Hepatocyte (in vitro differentiated cells): ENCODE measurements at places on chromosomes 11 and 22. TPM values are rescaled to one million over a fixed set of nuclear protein-coding genes. Genes with fewer than 3 reads are reported as not detected.

- peaks cover 15% of the 10 kb centered on the region for H3K4me1 ChIP-seq
- no peak overlapping the region for H3K27ac ChIP-seq
- no peaks in the 10 kb centered on the region for H3K27me3 ChIP-seq
- no peaks in the 10 kb centered on the region for H3K36me3 ChIP-seq
Observed at GRCh38 chr11:83659466-83659865, 373.3 kb upstream of the CCDC90B start.

GRCh38 chr11:61357233-61357893 lies 4.3 kb downstream of the CYB561A3 start:
- no peaks in the 10 kb centered on the region for H3K36me3 ChIP-seq
- no peak overlapping the region for H3K4me3 ChIP-seq
- no peak for DNase-seq
- no peaks in the 10 kb centered on the region for H3K27me3 ChIP-seq
- H3K27ac ChIP-seq: no peak overlapping the region

DNA sequence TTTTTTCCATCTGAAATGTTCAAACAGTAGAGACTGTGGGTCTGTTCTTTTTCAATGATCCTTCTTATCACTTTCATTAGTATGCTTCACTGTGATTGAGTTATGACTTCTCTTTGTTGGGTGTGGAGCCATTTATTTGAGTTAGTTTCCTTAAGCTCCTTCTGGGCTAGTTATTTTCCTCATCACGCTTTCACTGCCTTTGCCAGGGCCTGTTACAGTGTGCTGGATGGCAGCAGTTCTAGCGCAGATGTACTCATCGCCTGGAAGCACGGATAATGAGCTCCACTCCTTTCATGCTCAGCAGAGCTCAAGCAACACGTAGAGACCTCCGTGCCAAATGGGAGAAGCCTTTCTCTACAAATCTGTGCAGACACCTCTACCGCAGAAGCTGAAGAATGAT lies 7.0 kb upstream of the ARHGAP42 start:
- H3K4me1 ChIP-seq: no peaks in the 10 kb centered on the region
- H3K4me3 ChIP-seq: no peak overlapping the region
- no peaks in the 10 kb centered on the region for H3K36me3 ChIP-seq
- no peaks in the 10 kb centered on the region for H3K27me3 ChIP-seq
- no peak overlapping the region for H3K27ac ChIP-seq
- DNase-seq: no peak

DNA sequence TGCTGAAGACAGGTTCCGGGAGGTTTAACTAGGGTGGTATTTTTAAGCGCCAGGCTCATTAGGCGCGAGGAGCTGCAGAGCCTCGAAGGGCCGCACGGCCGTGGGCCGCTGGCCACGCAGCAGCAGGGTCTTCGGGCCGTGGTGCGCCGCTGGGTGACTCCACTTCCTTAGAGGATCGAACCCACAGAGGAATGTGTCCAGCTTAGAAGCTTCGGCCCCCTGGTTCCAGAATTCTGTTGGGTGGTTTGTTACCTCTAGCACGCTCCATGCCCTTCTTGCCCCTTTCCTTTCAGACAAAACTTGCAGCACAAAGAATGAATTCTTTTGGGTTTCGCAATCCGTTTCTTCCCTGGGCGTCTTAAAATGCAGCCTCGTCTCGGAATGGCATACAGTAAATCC lies 773 bp upstream of the PATL1 start:
- no peak for DNase-seq
- H3K27ac ChIP-seq: peak overlapping the region; percentile 92
- no peaks in the 10 kb centered on the region for H3K36me3 ChIP-seq
- peaks cover 20% of the 10 kb centered on the region for H3K4me1 ChIP-seq

GRCh38 chr11:64132982-64133705 lies 32.8 kb downstream of the MACROD1 start:
- DNase-seq: no peak
- no peak overlapping the region for H3K4me3 ChIP-seq
- H3K36me3 ChIP-seq: no peaks in the 10 kb centered on the region
- no peak overlapping the region for H3K27ac ChIP-seq
- no peaks in the 10 kb centered on the region for H3K27me3 ChIP-seq
- peaks cover 36% of the 10 kb centered on the region for H3K4me1 ChIP-seq

DNA sequence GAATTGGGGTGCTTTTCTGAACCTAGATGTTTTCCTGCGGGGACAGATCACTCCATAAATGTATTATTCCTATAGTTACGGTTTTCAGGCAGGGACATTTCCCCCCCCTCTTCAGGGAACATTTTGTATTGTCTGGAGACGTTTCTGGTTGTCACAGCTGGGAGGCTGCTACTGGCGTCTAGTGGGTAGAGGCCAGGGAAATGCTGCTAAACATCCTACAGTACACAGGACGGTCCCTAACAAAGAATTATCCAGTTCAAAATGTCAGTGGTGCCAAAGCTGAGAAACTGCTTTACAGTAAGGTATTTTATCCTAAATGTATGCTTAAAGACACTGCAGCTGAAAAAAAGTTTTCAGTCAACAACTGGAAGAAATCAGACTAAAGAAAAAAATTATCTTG lies 19.4 kb downstream of the PIWIL4 start:
- no peak for DNase-seq
- peaks cover 11% of the 10 kb centered on the region for H3K4me1 ChIP-seq
- H3K27ac ChIP-seq: peak overlapping the region; percentile 53
- no peaks in the 10 kb centered on the region for H3K27me3 ChIP-seq
- no peak overlapping the region for H3K4me3 ChIP-seq

DNA sequence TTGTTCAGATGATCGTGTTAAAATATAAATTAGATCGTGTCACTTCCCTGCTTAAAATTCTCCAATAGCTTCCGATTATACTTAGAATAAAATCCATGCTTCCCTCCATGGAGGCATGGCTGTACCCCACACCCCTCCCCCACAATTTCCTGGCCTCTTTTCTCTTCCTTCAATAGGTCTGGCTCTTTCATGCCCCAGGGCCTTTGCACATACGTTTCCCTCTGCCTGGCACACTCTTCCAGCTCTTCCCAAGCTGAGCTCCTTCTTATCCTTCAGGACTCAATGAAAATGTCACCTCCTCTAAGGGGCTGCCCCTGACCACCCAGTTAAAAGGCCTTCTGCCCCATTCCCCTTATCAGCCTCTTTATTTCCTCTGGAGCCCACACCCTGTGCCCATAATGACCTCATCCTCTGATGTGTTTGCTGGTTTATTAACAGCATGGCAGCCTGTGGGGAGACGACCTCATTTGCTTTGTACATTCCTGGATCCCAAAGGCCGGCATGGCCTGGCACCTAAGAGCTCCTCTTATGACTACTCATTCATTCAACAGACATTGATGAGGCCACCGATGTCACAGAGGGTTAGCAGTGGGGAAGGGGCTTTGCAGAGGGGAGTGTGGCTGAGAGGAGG lies 9.0 kb upstream of the FLRT1 start:
- H3K4me1 ChIP-seq: peaks cover 21% of the 10 kb centered on the region
- no peak overlapping the region for H3K4me3 ChIP-seq
- H3K27me3 ChIP-seq: no peaks in the 10 kb centered on the region
- no peak for DNase-seq
- no peaks in the 10 kb centered on the region for H3K36me3 ChIP-seq

Gene F2
- 79.7 and 85.9 TPM in 2 replicates for total RNA-seq

Gene SCGB1D1
- total RNA-seq: not detected in 2 replicates
